ENCODE measurements at places on chromosomes 16 and 17.

- DNase-seq = no peak
These were observed 13.9 kb downstream of the MYL4 start for GRCh38 chr17:47223007-47223406.

DNA sequence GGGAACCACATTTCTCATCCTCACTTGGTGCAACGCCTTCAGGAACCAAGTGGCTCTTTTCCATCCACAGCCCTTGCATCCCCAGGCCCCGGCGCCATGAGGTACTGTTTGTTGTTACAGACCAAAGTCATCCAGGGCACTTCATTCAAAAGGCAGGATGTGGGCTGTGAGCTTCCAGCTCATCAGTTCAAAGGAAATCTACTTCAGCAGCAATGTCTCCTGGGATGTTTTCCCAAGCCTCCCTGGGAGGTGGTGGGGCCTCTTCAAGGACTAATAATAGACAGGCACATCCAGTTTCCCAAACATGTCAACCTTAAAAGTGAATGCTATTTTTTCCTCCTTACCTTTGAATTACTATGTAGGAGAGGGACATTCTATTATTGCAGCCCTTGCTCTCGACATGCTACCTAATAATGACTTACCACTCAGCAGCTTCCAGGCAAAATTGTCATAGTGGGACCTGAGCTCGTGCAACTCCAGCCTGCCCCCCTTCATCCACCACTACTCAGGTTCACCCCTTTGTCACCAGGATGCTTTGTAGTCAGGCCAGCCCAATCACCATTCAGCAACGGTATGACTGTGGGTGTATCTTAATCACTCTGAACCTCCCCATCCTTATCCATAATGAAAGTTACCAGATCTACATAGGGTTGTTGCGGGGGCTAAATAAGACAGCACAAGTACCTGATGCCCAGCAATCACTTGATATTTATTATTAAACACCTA is 1.7 kb upstream of the PRKCB start:
- DNase-seq = no peak

- no peak for DNase-seq
These were observed 630 bp upstream of the HOXB2 start for GRCh38 chr17:48545539-48545938.

- no peak for DNase-seq
These were observed 927 bp upstream of the SULT1A2 start for GRCh38 chr16:28597692-28598261.

DNA sequence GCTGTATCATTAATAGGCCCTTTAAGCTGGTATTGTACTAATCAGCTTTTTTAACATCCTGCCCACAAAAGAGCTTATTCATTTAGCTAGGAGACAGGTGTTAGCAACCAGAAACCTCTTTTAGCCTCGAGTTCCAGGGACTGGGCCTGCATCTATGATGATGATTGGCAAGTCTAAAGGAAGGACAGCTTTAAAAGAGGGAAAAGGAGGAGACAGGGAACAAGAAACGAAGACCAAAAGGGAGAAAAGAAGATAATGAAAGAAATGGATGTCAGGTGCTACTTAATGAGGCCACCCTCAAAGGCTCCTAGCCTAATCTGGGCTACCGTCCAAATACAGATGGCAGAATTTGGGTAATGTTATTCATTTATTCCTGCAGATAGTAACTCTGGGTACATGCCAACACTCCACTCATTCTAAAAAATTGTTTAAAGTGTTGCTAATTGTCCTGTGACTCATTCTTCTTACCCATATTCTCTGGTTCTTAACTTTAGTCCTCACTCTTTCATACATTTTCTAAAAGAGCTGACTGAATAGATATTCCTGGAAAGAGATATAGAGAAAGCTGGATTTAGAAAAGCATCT is 18.7 kb upstream of the RFFL start:
- no peak for DNase-seq

GRCh38 chr16:48608452-48608851 is 1.5 kb downstream of the N4BP1 start:
- no peak for DNase-seq

DNA sequence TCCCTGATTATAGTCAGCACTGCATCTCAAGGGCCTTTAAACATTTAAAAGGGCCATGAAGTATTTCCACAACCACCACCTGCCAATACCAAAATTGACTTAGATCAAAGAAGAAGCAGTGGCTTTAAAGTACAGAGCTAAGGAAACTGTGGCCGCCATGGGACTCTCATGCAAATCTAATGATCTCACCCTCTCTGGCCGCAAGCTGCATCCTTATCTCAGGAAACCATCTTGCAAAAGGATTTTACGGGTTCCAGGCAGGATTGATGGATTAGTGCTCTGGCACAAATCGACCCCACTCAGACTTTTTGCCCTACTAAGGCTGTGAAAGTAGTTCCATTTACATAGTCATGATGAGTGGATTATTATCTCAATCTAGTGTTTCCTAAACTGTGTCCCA is 22.6 kb downstream of the CDRT4 start:
- DNase-seq = no peak

GRCh38 chr16:1572673-1573072 is 39.2 kb downstream of the IFT140 start:
- DNase-seq = no peak

- DNase-seq = no peak
These were observed 3.6 kb upstream of the OR1E1 start for GRCh38 chr17:3401786-3402185.

DNA sequence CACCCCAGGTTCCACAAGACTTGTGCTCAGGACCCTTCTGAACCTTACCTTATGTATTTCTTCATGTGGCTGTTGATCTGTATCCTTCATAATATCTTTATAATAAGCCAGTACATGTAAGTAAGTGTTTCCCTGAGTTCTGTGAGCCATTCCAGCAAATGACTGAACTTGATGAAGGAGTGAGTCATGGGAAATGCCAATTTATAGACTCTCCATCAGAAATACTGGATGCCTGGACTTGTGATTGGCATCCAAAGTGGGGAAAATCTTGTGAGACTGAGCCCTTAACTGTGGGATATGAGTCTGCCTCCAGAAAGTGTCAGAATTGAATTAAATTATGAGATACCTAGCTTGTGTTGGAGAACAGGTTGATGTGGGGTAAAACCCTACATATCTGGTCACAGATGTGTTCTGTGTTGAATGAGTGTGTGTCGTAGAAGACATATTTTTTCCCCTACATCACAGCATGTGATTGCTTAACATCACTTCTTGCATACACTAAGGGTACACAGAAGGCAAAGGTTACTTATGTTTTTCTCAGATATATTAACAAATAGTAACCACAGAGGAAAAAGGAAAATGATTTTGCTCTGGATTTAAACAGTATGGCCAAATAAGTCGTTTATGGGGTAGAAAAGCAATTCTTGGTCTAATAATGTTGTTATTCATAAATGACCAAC is 70.2 kb upstream of the NETO2 start:
- no peak for DNase-seq

DNA sequence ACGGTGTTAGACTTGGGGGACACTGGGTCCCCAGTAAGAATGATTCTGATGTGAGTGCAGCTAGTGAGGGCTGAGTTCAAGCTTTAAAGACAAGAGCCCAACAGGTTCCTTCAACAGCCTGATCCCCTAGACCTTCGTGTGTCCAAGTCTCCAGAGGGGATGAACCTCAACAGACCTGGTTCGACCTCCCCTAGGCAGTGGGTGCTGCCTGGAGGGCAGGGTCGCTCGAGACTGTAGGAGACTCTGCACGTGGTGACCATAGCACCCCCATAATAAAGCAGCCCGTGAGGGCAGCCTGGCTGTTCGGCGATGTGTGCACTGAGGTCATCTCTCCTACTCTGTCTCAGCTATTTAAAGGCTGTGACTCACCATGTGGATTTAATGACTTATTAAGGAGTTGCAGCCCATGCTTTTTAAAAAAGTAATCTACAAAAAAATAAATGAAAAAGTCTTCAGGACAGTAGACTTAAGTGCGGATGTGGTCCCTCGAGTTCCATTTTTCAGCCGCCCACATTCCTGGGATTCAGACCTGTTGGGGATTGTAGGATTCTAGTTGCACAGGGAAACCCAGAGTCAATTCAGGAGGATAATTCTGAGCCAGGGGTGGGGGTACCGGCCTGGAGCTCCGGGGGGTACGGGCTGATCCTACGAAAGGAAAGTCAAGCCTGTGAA is 23.4 kb upstream of the METRNL start:
- no peak for DNase-seq

DNA sequence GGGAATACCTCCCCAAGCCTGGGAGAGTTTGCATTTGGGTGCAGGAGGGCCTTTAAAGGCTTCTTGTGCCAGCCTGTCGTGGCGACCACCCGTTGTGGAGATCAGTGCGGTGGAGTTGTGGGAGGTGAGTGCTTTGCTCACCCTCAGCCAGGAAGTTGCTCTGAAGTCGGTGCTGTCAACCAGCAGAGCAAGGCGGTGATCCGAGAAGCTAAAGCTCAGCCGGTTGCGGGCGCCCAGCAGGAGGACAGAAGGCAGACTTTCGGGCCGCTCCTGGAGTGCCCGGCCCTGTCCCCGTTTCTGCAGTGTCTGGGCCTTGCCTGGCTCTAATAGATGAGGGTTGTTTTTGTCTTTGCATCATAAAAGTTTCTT is 1.4 kb downstream of the UBE2I start:
- DNase-seq = no peak

DNA sequence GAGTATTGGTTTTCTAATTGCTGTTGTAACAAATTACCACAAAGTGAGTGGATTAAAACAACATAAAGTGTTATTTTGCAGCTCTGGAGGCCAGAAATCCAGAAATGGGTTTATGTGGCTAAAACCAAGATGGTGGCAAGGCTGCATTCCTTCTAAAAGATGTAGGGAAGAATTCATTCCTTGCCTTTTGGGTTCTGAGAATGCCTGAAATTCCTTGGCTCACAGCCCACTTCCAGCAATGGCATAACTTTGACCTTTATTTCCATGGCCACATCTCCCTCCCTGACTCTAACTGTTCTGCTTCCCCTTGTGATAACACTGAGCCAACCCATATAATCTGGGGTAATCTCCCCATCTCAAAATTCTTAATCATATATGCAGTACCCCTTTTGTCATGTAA is 269.6 kb upstream of the RPL38 start:
- DNase-seq = no peak

- no peak for DNase-seq
These were observed 416.6 kb upstream of the PMFBP1 start for GRCh38 chr16:72588551-72588950.

GRCh38 chr16:53849585-53849984 is 145.6 kb downstream of the FTO start:
- DNase-seq = no peak

GRCh38 chr17:66416207-66416940 is 114.0 kb downstream of the PRKCA start:
- DNase-seq = no peak

GRCh38 chr17:36498560-36499300 is 12.2 kb downstream of the ZNHIT3 start:
- no peak for DNase-seq

GRCh38 chr17:57419940-57420550 is 163.7 kb downstream of the MSI2 start:
- no peak for DNase-seq

DNA sequence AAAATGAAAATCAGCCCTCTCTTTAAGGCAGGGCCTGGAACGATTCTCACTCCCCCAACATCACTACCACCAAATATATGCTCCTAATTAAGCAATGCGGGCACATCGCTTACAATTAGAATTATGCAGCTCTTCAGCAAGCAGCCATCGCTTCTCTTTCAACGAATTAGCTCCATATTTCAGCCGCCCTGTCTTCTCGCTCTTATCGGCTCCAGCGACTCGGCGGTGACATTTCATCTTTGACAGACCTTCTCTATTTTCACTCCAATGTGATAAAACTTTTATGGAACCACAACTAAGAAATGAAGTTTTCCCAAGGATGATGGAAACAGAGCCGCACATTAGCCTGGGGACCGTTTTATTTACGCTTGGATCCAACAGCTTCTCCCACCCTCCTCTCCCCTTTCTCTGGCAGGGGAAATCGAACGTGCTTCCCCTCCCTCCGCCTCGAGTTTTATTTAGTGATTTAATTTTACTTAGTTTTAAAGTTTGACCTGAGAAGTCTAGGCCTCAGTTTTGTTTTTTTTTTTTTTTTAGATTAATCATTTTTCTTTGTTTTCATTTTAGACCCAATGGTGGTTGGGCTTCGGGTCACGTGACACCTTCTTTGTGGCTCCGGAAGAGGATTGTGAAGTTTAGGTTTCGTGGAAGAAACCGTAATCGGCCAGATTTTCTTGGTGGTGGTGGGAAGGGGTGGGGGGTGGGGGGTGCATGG is 3.1 kb upstream of the HOXB2 start:
- no peak for DNase-seq

- no peak for DNase-seq
These were observed 101.4 kb upstream of the HLF start for GRCh38 chr17:55163408-55163807.

DNA sequence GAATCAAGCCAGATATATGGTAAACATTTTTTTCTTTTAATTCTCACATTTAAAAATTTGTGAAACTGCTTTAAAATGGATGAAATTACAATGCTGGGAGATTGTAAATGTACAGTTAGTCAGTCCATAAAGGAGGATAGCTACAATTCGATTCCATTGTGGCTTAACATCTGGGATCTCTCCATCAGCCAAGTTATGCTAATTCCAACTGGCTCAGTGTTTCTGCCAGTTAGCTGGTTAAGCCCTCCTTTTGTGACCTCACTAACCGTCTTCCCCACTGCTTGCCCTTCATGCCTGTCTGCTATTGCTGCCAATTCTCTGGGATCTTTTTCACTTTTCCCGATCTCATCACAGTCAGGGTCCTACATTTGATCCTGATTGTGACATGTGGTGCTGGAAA is 1347.6 kb downstream of the CDH11 start:
- DNase-seq = no peak

GRCh38 chr17:68602289-68602688 is 1.1 kb upstream of the FAM20A start:
- no peak for DNase-seq

DNA sequence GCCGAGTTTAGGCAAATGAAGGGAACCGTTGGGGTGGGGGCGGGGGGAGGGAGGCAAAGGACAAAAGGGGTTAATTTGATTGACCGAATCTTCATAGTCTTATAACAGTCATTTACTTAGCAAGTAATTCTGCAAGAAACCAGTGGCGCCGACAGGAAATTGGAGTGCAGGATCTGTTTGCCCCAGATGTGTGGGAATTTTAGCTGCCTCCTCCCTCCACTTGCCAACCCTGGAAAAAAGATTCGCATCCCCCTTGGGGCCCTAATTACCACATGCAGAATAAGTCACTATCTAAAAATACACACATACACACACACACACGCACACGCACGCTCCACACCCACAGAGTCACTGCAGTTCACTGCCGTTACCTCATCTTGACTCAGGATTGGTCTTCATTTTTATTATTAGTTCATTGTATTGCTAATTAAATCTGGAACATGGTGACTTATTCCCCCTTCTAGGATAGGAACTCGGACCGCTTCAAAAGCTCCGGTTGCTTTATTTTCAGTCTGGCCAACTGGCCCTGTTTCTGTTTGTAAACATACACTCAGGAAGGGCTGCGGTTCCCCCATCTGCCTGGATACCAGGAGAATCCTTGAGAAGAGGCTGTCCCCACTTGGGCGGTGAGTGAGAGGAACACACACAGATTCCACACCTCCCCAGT is 241.6 kb upstream of the SALL1 start:
- DNase-seq = no peak

GRCh38 chr16:58820411-58820810 is 86.3 kb upstream of the GOT2 start:
- no peak for DNase-seq

GRCh38 chr16:14418795-14419225 is 211.2 kb downstream of the PARN start:
- no peak for DNase-seq

Measured in activated T-cell treated with anti-CD3 and anti-CD28 coated beads for 1 hour (primary cell).